Fibroblast of skin of back (primary cell): ENCODE measurements at places on chromosomes 7 and 10.
A peak's percentile ranks its signal among the peaks of the same experiment; 100 is the strongest.

DNA sequence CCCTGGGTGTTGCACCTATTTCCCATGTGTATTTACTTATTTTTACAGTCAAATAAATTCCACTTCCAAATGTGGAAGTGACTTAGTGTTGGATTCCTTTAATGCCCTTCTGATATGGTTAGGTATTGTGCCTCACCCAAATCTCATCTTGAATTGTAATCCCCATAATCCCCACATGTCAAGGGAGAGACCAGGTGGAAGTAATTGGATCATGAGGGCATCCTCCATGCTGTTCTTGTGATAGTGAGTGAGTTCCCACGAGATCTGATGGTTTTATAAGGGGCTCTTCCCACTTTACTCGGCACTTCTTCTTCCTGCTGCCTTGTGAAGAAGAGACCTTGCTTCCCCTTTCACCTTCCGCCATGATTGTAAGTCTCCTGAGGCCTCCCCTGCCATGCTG is 136.9 kb downstream of the SNX10 start:
- DNase-seq: no peak

DNA sequence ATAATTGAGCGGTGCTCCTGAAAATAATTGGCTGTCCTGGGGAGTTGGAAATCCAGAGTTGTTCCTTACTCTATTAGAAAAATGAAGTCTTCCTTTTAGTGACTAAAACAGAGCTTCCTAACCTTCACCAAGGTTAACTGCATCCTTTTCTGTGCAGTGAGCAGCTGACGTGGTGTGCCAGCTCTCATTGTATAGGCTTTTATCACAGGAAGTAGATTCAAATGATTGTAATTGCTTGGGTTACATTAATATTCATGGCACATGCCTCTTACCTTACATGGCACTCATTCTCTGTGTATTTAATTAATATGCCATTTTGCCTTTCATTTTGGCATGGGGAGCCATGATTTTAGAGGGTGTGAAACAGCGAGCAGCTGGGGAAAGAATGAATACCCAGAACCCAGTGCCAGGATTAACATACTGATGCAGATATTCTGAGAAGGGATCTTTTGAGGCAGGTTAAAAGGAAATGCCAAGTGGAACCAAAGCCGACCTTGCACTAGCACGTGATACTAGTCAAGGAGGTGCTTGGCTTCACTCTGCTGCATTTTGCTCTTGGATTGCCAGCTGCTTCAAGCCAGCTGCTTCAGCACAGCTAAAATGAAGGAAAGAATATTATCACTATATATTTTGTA is 115.3 kb downstream of the ST7 start:
- DNase-seq: no peak

- DNase-seq: no peak
Measured at GRCh38 chr10:5523796-5524574, 776 bp upstream of the CALML3 start.

- no peak for DNase-seq
Measured at GRCh38 chr7:117489911-117490310, 10.1 kb downstream of the CFTR start.

GRCh38 chr7:45244981-45245380 is 87.4 kb downstream of the RAMP3 start:
- no peak for DNase-seq

GRCh38 chr7:75891815-75892411 is 13.1 kb downstream of the RHBDD2 start:
- no peak for DNase-seq

GRCh38 chr7:94251-94801 is 98.0 kb upstream of the FAM20C start:
- no peak for DNase-seq

GRCh38 chr7:129924602-129925001 is 28.2 kb downstream of the UBE2H start:
- DNase-seq: no peak

DNA sequence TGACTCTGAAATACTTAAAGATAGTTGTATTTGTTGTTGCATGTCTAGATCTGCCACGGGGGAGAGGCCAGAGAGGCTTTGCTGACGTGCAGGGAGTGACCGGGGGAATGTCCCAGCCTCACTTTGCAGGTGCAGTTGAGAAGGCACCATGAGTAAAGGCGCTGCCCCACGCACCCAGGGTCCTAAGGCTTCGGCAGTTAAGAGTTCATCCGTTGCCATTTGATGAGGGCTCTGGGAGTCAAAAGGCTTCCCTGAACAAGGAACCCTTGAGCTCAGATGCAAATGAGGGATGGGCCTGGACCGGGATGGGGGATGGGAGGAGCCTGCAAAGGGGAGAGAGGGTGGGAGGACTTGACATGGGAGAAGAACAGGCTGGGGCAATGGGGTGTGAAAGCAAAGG is 20.4 kb downstream of the PPP2R2D start:
- no peak for DNase-seq

DNA sequence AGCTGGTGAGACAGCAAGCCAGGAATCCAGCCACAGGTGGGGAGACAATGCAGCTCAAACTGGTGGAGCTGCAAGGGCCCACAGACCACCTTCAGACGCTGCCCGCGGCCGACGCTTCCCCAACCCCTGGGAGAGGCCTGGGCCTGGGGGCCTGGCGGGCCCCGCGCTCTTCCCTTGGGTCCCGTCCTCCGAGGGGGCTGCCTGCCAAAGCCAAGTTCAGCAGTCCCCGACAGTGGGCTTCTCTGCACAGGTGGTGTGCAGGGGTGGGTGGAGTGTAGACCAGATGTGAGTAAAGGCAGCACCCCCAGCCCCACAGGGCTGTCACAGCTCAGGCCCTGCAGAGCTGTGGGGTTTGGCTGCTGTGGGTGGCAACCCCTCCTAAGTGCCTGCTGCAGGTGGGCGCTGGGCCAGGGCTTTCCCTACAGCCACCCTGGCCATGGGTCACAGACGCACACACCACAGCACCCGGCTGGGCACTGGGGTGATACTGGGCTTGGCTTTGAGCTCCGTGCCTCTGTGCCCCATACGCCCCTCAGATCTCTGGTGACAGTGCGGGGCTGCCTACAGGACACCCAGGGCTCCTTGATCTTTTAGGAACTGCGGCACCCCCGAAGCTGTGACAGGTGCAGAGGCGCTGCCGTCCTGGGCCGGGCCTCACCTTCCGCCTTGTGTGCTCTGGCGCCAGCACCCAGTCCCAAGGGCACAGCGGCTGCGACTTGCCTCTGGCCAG is 20.5 kb downstream of the BNIP3 start:
- no peak for DNase-seq

GRCh38 chr7:21722371-21722770 is 179.5 kb downstream of the DNAH11 start:
- DNase-seq: no peak

DNA sequence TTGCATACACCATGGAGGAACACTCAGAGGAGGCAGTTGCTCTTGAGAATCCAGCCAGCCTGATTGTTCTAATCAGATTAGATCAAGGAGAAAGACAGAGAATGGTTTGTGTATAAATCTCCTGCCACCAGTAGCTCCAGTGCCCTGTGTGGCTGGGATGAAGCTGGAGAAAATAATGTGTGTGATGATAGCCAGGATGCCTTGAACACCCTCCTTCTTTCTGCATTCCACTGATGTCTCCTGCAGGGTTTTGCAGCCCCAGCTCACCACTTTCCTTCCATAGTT is 614.7 kb upstream of the FOXK1 start:
- no peak for DNase-seq

DNA sequence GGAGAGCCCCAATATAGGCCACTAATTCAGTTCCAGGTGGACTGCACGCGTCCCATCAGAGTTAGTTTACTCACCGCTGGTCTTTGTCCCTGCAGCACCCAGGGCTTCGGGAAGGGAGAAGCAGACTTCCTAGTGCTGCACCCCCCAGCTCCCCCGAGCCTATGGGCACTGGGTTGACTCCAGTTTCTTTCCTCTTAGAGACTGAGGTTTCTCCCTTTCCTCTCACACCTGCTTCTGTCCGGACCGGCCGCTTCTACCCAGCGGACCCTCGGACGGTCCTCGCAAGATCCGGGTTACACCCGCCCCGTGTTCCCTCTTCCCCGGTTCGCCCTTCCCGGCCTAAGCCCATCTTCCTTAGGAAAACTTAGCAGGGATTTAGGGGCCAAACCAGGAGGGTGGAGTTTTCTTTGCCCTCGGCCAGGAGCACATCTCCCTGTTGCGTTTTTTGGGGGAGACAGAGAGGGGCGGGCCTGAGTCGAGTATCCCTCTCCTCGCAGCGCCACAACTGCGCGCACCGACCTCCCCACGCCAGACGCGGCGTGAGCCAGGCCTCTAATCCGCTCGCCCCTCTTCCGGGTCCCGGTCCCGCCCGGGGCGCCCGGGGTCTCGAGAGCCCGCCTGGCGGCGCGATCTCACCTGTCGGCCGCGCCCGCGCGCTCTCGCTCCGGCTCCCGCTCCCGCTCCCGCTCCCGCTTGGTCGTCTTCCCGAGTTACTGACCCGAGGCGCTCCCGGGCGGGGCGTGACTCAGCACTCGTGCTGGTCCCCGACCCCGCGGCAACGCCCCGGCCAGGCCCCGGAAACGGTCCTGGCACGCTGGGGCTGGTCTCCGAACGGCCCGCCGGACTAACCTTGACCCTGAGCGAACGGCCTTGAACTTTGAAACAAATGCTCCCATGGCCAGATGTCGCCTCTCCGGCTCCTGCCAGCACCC is at the start of gene AIFM2:
Gene AIFM2 (minus strand): TSS at position 728 of the 932 bp plus-strand sequence. CDS start 8,741 bp downstream, outside the sequence.
- DNase-seq: peak; percentile 75

- no peak for DNase-seq
Measured at GRCh38 chr7:107104801-107105200, 60.3 kb downstream of the PRKAR2B start.

DNA sequence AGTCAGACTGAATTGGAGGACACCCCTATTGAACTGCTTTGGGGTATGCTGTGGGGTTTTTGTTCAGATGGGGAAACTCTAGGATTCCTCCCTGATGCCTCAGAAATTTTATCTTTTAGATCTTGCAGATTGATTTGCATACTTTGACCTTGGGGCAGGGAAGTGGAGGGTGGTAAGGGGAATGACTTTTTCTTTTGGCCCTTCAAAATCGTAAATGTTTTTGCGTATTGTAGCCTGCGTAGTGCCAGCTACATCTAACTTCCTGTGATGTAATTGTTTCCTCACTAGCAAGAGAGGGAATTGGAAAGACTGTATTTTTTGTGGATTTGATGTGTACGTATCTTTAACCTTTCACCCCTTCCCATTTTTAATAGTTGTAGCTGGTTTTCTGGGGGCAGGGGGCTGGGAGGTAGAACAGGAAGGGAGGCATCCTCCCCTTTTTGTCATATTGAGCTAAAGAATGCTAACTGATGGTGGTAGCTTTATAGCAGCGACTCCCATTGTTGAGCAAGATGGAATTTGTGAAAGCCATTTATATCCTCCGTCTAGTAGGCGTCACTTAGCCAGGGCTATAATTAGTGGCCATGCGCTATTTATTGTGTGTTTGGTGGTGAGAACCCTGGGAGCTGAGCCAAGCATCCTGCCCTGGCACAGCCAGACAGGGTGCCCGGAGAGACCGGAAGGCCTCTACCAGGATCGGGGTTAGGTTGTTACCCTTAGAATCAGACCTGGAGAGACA is 11.3 kb downstream of the DUSP5 start:
- DNase-seq: no peak

- no peak for DNase-seq
Measured at GRCh38 chr10:51100221-51100620, 25.9 kb downstream of the PRKG1 start.

- DNase-seq: no peak
Measured at GRCh38 chr7:48097521-48098231, 8.6 kb downstream of the UPP1 start.

GRCh38 chr7:4067874-4068273 is 614.2 kb upstream of the FOXK1 start:
- DNase-seq: no peak

DNA sequence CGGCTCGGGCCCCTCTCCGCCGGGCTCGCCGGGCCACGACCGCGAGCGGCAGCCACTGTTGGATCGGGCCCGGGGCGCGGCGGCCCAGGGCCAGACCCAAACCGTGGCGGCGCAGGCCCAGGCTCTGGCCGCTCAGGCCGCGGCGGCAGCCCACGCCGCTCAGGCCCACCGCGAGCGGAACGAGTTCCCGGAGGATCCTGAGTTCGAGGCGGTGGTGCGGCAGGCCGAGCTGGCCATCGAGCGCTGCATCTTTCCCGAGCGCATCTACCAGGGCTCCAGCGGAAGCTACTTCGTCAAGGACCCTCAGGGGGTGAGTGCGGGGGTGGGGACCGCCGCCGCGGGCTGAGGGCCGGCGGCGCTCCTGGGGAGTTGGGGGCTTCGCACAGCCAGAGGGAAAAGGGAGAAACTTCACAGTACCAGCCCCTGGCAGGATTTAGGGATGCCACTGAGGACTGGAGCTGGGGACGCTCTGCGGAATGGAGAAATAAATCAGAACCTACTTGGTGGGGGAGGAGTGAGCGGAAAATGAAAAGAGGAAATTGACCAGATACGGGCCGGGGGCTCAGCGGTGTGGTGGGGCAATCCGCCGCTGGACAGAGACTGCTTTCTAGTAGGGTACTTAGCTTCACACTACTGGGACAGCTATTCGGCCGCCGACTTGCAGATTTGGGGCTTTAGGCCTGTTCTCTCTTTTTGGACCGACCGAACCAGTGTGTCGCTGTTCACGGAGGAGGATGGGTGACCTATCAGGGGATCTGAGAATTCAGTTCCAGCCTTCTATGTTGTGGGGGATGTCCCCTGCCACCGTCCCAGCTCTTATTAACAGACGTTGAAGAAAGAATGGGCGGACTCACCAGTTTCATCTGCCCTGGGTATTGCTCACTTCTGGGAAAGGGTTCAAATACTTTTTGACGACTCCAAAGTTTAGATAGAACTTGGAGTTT is 669 bp downstream of the PI4K2A start:
- peak; percentile 39 for DNase-seq

DNA sequence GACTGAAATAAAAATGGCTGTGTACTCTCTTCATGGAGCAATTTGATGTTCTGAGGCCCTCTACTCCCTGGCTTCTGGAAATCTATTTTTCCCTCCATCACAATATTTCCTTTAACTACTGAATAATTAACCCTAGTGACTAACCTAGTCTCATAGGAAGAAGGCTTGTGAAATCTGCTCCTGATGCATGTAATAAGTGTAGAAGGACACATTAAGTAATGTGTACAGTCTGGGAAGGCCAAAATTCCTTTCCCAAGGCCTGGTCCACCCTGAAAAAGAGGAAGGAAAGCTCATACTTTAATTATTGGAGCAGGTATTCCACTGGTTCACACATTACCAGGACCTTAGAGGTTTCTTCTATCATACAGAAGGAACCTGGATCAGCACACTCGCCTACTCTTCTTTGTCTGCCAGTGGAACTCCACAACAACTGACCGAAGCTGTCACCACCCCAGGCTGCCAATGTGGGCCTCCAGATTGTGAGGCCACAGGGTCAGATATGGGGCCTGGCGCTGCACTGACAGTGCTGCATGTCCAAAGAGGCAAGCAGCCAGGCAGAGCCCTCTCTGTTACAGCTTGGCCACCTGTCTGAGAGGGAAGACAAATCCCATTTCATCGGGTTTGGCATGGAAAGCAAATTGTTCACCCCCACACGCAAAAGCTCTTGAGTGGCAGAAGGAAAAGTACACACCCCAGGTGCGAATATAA is 54.4 kb upstream of the FAM133B start:
- no peak for DNase-seq
